ENCODE measurements at places on chromosomes 16 and 17. TPM values are rescaled to one million over a fixed set of nuclear protein-coding genes. Genes with fewer than 3 reads are reported as not detected.

The KIF2B gene
- total RNA-seq: not detected

The WNK4 gene
- total RNA-seq: not detected

The KRTAP9-2 gene
- not detected for total RNA-seq

The SLC46A1 gene
- 22.0 TPM for total RNA-seq

The MRC2 gene
- total RNA-seq: 40.3 TPM

The SLC5A2 gene
- 0.60 TPM for total RNA-seq

The RRAD gene
- total RNA-seq: 0.52 TPM

The PLK1 gene
- 19.4 TPM for total RNA-seq

The CDK5R1 gene
- total RNA-seq: 13.0 TPM

The KRTAP9-4 gene
- total RNA-seq: not detected

The SULT1A1 gene
- total RNA-seq: 47.8 TPM

The TBC1D28 gene
- not detected for total RNA-seq

The ITPRIPL2 gene
- 32.7 TPM for total RNA-seq

The RAB26 gene
- total RNA-seq: 0.64 TPM

The GRAPL gene
- total RNA-seq: 42.7 TPM

The ITGA2B gene
- 33.9 TPM for total RNA-seq

The CLEC3A gene
- total RNA-seq: not detected

The TBC1D3B gene
- total RNA-seq: 11.8 TPM

The AGRP gene
- total RNA-seq: not detected

The WFIKKN2 gene
- 0.13 TPM for total RNA-seq

The NPIPA3 gene
- total RNA-seq: not detected

The ZSCAN10 gene
- not detected for total RNA-seq

The HOXB1 gene
- total RNA-seq: not detected

The SLC38A8 gene
- not detected for total RNA-seq

The CHD9NB gene
- total RNA-seq: not detected

The CACNB1 gene
- 4.1 TPM for total RNA-seq

Measured in spleen (tissue), 13 donors.